ENCODE measurements at places on chromosomes 5 and 9. TPM values are rescaled to one million over a fixed set of nuclear protein-coding genes. Genes with fewer than 3 reads are reported as not detected.
A peak's percentile ranks its signal among the peaks of the same experiment; 100 is the strongest.

DNA sequence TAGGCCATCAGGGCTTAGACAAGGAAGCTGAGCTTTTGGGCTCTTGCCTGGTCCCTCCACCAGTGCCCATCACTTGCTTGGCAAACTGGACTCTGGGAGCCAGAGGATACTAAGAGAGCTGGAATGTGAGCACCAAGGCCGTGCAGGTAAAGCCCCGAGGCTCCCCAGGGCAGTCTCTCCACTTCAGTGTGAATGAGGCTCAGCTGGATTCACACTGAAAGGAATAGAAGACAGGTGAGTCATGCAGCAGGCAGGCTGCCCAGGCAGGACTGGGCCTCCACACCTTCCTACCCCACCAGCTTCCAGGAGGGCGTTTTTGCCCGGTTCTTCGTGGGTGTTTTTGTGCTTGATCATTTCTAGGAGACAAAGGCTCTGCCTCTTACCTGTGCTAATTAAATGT is 7.3 kb upstream of the CTSV start:
- peak; percentile 48 for DNase-seq

DNA sequence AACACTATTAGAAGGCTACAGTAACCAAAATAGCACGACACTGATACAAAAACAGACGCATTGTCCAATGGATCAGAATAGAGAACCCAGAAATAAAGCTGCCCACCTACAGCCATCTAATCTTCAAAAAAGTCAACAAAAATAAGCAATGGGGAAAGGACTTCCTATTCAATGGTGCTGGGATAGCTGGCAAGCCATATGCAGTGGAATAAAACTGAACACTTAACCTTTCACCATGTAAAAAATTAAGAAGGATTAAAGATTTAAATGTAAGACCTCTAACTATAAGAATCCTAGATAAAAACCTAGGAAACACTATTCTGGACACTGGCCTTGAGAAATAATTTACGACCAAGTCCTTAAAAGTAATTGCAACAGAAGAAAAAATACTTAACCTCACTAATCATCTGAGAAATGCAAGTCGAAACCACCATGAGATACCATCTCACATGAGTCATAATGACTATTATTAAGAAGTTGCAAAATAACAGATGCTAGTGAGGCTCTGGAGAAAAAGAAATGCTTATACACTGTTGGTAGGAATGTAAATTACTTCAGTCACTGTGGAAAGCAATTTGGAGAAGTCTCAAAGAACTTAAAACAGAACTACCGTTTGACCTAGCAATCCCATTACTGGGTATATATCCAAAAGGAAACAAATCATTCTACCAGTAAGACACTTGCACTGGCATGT is 203.3 kb upstream of the CDH9 start:
- peak; percentile 99 for DNase-seq

DNA sequence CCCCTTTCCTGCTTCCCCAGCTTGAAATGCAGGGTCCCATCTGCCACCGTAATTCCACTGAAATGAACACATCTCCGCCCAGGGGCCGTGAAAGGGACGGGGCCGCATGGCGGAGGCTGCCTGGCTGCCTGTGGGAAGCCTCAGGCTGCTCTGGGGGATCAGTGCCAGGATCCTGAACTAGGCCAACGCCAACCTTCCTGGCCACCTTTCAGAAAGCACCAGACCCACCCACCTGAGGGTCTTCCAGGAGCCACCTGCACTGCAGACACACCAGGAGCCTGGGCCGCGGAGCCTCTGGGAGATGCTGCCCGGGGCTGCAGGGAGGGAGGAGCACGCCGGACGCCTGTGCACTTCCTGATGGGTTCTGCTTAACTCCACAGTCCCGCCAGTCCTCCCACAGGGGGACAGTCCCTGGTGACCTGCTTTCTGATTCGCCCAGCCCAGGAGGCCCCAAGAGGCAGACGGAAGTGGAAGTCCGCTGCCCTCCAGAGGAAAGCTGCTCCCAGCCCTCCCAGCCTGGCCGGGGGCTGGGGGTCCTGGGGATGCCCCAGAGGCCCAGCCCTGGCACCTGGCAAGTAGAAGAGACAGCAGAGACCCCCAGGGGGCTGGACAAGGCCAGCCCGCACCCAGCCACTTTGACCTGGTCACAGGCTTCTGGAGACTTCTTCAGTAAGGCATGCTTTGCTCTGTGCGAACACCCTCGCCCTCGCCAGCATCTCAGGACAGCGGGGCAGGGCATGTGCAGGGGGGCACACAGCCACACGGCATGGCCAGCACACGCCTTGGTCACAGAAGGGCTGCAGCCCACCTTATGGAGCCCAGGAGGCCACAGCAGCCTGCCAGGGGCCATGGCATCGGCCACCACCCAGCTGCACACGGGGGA is at the start of gene CARD9:
Gene CARD9, minus strand, starts transcription at position 370 of the 883 bp plus-strand sequence. CDS start 1,591 bp downstream, outside the sequence.
- DNase-seq = no peak

DNA sequence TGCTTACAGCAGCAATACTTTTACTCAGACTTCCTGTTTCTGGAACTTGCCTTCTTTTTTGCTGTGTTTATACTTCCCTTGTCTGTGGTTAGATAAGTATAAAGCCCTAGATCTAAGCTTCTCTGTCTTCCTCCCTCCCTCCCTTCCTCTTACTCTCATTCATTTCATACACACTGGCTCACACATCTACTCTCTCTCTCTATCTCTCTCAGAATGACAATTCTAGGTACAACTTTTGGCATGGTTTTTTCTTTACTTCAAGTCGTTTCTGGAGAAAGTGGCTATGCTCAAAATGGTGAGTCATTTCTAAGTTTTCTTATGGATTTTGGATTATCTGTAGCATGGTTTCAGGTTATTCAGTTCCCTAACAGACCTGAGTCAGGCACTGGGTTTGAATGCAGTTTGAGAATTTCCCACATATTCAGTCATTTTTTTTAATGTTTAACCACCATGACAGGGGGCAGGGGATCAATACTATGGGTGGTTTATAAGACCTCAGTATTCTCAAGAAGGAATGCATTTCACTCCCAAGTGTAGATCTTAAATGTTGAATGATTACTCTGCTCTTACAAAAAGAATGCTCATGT is at the start of gene IL7R:
Gene IL7R, plus strand, starts transcription at position 127 of the 587 bp plus-strand sequence. Its CDS starts 87 bp downstream, at position 214.
- peak; percentile 79 for DNase-seq

- no peak for DNase-seq
These were observed 8.4 kb downstream of the FLT4 start for GRCh38 chr5:180640861-180641565.

- peak; percentile 78 for DNase-seq
These were observed 218.6 kb upstream of the RASEF start for GRCh38 chr9:83281306-83282255.

GRCh38 chr9:104027295-104027694 is 66.8 kb upstream of the SMC2 start:
- no peak for DNase-seq

GRCh38 chr5:16253856-16254255 is 74.3 kb upstream of the MARCHF11 start:
- no peak for DNase-seq

- no peak for DNase-seq
These were observed 776.6 kb downstream of the CDH12 start for GRCh38 chr5:22076586-22076985.

DNA sequence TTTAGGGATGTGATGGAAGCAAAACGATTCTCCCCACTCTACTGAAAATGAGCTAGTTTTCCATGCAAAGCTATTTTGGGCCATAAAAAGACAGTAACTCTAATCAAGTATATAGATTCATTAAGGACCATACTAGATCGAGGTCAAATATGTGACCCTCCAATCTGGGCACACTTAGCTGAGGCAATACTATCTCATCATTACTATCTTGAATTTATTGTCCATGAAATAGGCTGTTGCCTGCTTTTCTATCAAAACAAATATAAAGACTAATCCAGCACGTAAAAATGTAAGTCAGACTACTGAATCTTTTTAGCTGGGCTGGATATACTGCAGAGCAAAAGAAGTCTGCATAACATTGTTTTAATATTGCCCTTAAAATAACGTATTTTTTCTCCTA is 943.1 kb downstream of the NR2F1-AS1 start:
- DNase-seq = no peak

DNA sequence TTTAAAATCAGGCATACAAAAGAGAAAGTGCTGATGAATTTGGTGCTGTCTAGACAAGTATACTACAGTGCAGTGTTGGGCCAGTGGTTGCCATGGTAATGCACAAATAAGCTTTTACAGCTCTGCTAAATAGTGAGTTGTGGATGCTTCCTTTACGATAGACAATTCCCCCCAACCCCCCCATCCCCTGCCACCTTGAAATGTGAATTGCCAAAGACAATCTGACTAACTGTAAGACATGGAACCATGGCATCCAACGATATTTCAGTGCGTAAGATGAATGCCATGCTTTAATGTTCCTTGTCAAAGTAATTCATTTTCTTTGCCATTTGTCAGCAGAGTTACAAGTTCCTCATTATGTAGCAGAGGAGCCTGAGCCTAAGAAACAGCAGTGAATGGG is 91.5 kb upstream of the NREP start:
- DNase-seq = no peak

DNA sequence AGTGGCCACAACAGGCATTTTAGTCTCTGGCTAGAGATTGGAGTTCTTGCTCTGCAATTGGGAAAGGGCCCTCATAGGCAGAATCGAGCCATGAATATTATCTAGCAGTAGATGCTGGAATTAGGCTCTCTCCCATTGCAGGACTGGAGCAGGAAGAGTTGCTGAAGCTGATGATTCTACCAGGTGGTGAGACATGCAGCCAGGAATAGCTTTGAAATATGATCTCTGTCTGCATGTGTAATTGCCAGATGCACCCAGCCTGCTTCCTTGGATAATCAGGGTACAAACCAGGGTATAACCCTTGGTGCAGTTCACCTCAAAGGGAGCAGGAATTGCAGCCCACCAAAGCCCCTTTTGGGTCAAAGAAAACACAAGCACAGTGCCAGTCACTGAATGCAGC is 211.4 kb upstream of the FTMT start:
- no peak for DNase-seq

DNA sequence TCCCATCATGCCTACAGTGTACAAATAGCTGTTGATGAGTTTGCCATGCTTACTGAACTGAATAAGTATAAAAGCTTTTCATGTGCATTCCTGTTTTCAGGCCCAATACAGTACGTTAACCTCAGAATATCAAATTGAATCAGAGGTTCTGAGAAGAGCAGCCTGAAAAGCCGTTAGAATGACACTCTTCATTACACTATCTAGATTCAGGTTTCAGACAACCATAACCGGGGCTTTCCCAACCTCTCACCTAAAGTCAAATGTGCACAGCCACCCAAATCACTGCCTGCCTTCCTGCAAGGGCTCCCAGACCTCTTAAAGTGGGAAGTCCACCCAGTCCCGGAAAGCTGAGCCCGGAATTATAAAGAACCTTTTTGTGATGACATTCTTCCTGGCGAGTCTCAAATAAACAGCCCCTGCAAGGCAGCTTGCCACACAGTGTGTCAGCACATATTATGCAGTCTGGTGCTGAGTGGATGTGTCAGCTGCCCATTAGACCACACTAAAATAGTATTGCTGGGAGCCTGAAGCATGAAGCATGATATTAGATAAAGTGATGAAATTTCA is 245.8 kb downstream of the TLE4 start:
- peak; percentile 16 for DNase-seq

- no peak for DNase-seq
These were observed 87.3 kb downstream of the SEC61B start for GRCh38 chr9:99309141-99309939.

- peak; percentile 92 for DNase-seq
These were observed at the start of gene ANXA1 for GRCh38 chr9:73151653-73152542. ANXA1 (plus strand) TSS chr9:73151865; CDS start chr9:73158536, 6,671 bp downstream.

GRCh38 chr5:171520300-171521174 is 101.1 kb downstream of the FGF18 start:
- DNase-seq = peak; percentile 34

DNA sequence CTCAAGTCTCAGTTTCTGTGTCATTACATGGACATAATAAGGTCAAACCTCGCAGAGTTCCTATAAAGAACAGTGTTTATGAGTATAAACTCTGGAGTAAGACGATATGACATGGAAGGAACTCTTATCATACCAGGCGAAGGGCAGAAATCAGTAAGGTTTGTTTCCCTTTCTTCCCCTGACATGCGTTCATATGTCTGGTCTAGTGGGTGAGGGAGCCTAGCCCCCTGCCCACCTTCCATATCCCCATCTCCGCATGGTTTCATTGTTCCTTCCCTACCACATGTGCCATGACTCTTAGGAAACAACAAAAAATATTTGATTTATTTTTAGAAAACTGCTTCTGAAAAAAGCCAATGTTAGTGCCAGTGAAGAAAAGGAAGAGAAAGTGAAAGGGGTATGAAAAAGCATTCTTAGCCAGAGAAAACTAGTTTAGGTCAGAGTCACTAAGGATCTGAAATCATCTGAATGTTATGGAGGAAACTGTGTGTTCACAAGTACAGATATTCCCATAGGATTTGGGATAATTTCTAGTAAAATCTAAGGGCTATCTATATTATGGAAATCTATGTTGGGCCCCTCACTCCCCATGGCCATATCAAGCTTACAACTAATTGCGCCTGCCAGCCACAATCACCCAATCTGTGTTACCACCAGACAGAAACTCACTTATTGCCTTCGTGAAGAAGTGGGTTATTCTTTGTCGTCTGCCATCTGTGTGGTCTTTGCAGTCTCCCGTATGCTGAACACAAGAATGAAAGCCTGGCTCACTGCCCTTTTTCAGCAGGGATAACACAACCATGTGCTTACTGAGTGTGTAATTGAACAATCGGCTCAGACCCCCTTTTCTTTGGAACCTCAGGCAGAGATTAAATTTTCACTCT is 19.9 kb upstream of the HMHB1 start:
- no peak for DNase-seq

GRCh38 chr9:3760031-3760430 is 234.2 kb upstream of the RFX3 start:
- DNase-seq = no peak

Gene KIAA0825
- total RNA-seq = 0.56 TPM

Gene TLX3
- not detected for total RNA-seq

Gene GRIN1
- not detected for total RNA-seq

Gene LHX6
- 0.77 TPM for total RNA-seq

Gene FAM13B
- total RNA-seq = 6.1 TPM
